ENCODE measurements at places on chromosomes 3 and 15.

DNA sequence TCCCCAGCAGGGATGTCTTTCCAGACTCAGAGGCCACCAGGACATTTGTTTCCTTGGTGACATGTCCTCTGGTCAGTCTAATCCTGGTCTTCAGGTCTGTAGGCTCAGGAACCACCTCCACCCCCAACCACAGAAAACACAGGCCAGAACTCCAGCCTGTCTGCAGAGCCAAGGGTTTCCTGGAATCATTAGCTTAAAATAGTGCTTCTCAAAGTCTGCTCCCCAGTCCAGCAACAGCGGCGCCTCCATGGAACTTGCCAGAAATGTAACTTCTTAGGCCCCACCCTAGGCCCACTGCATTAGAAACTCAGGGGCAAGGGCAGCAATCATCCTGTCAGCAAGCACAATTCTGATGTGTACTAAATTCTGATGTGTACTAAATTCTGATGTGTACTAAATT lies 20.0 kb downstream of the SLC28A1 start:
- DNase-seq: no peak

DNA sequence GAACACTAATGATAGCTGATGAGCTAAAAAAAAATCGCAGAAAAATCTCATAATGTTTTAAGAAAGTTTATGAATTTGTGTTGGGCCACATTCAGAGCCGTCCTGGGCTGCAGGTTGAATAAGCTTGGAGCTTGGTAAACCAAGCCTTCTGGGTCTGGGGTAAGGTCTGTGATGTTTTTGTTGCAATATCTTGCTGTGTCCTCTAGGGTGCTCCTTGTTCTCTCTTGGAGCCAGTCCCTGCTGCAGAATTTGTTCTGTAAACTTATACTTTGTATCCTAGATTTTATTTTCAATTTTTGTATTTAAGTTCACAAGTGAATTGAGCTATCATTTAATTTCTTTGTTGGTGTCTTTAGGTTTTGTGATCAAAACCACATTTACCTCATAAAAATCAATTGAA lies 143.7 kb downstream of the NR1D2 start:
- peak; percentile 20 for DNase-seq

DNA sequence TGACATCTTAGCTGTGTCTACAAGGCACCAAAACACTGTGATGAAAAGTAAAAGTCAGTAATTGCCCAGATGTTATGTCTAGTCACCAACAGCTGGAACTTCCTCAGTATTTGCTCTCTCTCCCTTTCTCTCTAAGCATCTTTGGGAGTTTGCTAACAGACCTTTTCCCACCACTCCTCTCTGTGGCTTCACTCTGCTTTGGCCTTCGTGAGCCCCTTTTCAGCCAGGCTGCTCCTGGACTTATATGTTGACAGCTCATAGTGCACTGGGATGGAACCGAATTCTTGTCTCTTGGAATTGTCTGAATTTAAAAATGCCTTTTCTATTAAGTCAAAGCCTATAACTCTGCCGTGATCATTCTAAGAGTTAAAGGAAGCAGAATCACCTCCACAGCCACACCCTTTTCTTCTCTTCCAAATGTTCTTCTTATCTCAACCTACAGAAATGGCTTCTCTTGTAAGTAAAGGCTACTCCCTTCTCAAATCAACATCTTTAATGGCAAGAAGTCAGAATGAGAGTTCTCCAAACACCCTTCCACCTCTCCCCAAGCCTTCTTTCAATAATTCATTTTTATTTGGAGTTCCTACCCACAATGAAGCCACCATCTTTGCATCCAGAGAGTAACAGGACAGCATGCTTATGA lies 17.2 kb upstream of the FOXP1 start:
- DNase-seq: no peak

GRCh38 chr15:31758126-31758525 lies 272.2 kb upstream of the CHRNA7 start:
- no peak for DNase-seq

DNA sequence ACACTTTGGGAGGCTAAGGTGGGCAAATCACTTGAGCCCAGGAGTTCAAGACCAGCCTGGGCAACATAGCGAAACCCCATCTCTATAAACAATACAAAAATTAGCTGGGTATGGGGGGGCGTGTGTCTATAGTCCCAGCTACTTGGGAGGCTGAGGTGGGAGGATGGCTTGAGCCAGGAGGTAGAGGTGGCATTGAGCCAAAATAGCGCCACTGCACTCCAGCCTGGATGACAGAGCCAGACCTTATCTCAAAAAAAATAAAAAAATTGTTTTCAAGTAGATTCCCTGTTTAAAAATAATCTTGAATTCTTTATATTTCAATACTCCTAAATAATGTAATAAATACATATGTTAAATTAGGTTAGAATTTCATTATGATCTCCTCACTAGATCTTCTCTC lies 9.8 kb downstream of the HMCES start:
- DNase-seq: no peak

DNA sequence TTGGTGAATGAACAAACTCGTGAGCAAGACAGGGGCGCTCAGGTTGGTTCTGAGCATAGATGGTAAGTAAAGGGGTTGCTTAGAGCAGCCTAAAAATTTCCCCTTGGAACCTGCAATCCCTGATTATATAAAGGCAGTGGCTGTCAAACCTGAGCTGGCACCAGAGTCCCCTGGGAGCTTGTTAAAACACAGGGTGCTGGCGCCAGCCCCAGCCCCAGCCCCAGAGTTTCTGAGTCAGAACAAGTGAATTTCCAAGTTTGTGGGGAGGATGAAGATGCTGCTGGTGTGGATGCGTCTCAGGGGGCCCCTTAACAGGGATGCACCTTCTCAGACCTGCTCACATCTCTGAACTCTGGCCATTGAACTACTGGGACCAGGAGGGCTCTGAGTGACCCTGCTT lies 48.2 kb downstream of the FEM1B start:
- DNase-seq: no peak

GRCh38 chr3:158058495-158059130 lies 47.6 kb downstream of the SHOX2 start:
- no peak for DNase-seq

- peak; percentile 29 for DNase-seq
These were observed 98.2 kb downstream of the TMEM108 start for GRCh38 chr3:133136114-133137041.

GRCh38 chr3:37554364-37554763 lies 307.3 kb upstream of the CTDSPL start:
- no peak for DNase-seq

DNA sequence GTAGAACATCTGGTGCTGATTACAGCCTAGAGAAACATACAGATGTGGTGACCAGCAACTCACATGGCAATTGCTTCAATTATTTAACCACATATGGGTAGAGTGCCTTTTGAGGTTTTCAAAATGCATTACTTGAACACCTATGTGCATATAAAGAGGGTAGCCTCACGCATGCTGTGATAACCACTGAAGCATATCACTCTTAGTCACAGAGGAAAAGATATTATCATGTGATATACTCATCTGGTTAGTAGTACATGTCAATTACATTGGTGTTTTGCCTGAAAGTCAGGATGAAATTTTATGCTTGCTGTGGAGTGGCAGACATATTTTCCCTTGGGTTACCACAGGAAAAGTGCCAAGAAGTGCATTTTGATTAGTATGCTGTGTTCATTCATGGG lies 459.3 kb upstream of the AGTR1 start:
- no peak for DNase-seq

GRCh38 chr15:31476866-31477265 lies 150.2 kb downstream of the KLF13 start:
- DNase-seq: no peak

- DNase-seq: no peak
These were observed 433 bp upstream of the MITF start for GRCh38 chr3:69738859-69739203.

- no peak for DNase-seq
These were observed 156.5 kb upstream of the SLC2A2 start for GRCh38 chr3:171183042-171183441.

- no peak for DNase-seq
These were observed 14.7 kb downstream of the VPS39 start for GRCh38 chr15:42193383-42193782.

DNA sequence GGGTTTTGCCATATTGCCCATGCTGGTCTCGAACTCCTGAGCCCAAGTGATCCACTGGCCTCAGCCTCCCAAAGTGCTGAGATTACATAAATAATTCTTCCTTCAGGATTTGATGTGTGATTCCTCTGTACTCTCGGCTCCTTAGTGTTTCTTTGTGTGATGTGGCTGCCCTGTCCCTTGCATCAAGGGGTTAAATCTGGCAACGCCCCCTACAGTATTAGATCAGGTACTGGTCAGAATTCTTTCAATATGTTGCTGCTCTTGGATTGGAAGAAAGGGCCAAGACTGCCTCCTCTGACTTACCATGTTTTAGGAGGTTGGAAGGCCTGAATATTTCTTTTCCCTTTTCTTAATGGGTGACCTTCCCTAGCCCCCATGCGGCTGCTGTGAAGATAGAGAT lies 390.6 kb upstream of the WNT5A start:
- no peak for DNase-seq

GRCh38 chr3:110262896-110263295 lies 808.7 kb upstream of the NECTIN3 start:
- DNase-seq: no peak

DNA sequence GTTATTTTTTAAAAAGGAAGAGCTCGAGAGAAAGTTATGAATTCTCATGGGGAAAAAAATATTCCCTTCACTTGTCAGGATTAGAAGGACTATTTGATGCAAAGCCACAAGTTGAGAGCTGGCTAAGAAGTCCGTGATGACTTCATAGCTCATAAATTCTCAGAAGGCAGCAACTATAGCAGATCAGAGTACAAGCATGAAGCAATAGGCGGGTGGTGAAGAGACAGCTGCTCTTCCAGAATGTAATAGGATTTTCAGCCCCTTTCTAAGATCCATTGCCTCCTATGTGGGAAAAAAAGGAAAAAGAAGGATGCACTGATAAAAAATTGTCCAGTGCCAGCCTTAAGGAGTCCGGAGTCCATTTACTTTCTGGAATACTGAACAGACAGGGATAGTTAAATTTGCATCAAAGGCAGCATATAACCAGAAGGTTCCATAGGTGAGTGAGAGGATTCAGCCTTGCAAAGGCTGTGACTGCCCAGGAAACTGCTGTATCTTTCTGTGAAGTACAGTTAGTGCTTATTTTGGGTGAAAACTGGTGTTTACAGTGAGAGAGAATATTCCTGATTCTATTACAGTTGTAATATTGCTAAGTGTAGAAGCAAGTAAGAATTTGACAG lies 929.5 kb upstream of the ALCAM start:
- DNase-seq: peak; percentile 75

DNA sequence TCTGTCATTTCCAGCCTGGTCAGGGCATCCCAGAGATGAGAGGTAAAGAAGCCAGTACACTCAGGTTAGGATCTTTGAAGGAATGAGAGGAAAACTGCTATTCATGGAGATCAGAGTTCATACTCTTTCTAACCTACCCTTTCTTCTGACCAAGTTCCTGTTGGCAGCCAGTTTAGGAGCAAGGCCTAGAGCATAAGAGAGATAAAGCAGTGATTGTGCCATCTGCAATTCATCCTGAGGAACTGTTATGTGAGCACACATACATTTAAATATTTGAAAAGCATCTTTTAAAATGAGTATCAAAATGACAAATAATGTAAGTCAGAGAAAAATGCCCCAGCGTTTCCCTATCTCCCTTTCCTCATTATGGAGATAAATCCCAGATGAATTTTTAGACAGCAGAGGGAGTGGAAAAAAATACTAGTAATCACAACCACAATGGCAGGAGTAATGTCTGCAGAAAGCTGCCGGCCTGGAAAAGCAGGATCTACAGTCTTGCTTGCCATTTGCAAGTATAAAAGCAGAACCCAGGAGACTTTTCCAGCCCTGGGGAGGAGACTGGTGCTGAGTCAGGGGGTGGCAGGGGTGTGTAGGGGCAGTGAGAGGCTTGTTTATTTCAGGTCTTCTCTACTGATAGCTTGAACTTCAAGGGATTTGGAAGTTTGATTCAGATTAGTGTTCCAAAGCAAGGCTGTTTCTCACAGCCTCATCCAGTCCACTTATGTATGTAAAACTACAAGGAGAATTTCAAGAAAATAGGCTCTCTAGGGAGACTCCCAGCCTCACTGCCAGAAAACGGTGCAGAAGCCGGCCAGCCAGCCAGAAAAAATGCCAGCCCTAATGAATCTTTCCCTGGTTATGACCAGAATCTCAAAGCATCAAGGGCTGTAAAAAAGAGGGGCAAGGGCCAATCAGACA lies 1052.4 kb downstream of the TUSC7 start:
- no peak for DNase-seq

DNA sequence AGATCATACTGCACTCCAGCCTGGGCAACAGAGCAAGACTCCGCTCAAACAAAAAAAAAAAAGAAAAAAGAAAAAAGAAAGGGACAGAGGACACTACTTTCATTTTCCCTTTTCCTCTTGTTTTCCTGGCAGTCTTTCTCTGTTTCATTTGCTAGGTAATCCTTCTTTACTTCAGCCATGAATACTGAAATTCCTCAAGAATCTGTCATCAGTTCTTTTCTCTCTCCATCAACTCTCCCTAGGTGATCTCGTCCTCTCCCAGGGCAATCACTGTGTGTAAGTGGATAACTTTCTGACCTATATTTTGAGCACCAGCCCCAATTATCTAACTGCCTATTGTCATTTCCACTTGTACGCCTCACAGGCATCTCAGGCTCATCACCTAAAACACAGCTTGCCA lies 51.5 kb downstream of the TTC23 start:
- DNase-seq: peak; percentile 6

DNA sequence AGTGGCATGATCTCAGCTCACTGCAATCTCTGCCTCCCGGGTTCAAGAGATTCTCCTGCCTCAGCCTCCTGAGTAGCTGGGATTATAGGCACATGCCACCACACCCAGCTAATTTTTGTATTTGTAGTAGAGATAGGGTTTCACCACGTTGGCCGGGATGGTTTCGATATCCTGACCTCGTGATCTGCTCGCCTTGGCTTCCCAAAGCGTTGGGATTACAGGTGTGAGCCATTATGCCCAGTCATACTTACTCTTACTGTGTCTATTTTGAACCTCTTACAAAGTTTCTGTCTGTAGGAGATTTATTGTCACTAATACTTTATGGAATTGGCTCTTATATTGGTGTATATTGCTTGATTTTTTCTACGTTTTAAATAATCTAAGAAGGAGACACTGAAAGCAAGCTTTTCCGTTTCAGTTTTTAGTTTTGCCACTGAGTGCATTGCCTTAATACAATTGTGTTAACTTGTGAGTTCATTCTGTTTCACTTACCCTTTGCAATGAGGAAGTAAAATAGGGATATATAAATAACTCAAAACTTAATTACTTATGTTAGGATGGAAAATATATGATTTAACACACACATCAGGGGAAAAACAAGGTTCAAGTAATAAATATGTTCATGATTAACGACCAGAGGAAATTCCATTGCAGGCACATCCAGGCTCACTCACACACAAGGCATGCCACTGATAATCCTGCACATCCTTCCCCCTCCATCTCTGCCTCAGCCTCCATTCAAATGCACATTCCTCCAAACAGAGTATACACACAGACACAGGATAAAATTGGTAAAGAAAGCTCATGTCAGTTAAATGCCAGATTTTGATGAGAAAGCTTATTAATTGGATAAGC lies 279.3 kb upstream of the RASGRP1 start:
- DNase-seq: no peak

DNA sequence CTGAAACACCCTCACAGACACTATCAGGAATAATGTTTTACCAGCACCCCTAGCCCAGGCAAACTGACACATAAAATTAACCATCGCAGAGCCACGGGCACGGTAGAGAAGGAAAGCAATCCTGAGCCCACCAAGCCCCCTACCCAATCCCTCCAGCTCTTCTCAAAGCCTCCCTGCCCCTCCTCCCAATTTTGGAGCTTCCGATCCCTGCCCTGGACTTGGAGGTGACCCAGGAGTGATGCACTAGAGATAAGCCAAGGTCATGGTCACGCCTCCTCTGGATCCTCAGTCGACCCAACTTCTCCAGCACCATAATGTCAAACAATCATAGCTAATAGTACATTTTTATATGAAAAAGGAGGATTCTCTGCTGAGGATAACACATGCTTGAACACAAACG lies 188.7 kb upstream of the NSMCE3 start:
- no peak for DNase-seq
